Activated naive CD8-positive, alpha-beta T cell treated with anti-CD3 and anti-CD28 coated beads, Interleukin-2, amount 10 ng/mL, durations not matched to agents 7 days and 5 days (primary cell): ENCODE measurements at places on chromosomes 6 and 20. TPM values are rescaled to one million over a fixed set of nuclear protein-coding genes. Genes with fewer than 3 reads are reported as not detected.

- DNase-seq = no peak
Measured at GRCh38 chr6:31142361-31142761, 3.5 kb upstream of the PSORS1C2 start.

DNA sequence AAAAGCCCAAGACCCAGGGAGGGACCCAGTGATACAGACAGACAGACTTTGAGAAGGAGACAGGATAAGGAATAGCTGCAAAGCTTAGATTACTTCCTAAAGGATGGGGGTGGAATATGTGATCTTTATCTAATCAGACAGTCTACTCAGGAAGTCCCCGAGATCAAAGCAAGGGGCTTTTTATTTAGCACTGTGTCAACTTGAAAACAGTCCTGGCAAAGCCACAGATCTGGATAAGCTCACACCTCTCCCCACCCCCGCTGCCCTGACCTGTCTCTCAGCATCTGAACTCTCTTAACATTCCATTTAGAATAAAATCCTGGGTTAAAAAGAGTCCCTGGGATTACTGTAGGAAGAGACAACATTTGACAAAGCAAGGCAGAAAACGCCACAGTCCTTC lies 101.5 kb downstream of the ISM1 start:
- DNase-seq = no peak

DNA sequence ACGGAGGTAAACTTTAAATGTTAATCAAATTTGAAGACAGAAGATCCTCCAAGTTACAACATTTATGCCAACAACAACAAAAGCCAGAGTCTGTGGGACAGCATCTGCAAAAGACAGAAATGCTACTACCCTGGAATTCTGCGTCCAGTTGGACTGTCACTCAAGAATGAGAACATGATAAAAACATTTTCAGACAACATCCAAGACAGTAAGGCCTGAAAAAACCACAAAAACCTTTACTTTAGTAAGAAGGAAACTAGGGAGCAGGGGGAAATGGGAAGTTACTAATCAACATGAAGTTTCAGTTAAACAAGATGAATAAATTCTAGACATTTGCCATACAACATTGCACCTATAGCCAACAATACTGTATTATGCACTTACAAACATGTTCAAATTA lies 77.6 kb downstream of the MLIP start:
- no peak for DNase-seq

- no peak for DNase-seq
Measured at GRCh38 chr6:15912505-15913400, 216.1 kb upstream of the MYLIP start.

GRCh38 chr6:170098428-170099170 lies 192.3 kb downstream of the DLL1 start:
- no peak for DNase-seq

DNA sequence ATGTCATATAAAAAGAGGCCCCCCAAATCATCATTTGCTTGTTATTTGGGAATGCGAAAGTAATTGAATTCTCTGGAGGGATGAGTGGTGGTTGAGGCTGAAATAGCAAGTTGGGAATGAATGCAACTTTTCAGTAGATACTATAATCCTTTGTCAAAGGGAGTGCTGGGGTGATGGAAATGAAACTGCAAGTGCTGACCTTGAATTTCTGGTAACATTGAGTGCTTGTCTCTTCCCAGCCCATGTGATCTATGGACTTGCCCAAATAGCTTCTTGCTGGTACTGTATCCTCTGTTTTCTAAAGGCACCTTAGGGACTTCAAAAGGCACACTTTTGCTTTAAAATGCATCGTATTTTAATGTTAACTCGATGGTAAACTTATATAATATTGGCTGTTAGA lies 14.8 kb downstream of the PAQR8 start:
- DNase-seq = no peak

DNA sequence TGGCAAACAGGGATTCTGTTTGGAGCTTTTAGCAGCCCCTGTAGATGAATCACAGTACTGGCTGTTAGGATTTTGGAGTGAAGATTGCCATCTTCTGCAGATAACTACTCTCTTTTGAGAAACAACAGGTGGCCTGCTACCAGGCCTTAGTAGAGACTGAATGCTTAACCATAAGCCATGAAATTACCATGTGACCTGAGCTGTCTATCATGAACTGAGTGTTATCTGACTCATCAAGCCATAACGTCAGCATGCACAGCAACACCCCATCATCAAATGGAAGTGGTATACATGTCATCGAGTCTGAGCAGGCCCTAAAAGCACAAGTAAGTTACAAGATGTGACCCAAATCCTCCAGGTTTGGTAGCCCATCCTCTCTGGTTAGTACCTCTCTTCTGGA lies 132.6 kb downstream of the GPR63 start:
- DNase-seq = no peak

- no peak for DNase-seq
Measured at GRCh38 chr6:130674604-130675003, 152.6 kb upstream of the SMLR1 start.

DNA sequence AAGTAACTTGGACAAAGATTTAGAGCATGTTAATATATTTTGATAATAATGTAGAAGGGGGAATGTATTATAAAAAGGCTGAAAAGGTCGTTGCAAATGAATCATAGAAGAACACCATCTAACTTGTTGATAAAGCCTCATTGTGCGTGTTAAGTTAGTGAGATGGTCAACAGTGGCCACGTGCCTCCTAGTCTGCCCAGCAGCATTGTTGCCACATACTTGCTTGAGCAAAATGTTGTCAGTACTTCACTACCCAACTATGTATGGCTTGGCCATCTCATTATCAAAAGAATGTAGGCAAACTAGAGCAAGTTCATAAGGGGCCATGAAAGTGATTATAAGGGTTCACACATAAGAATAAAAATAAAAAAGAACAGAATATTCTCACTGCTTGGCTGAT lies 84.6 kb downstream of the PHACTR1 start:
- no peak for DNase-seq

GRCh38 chr6:101435038-101435437 lies 41.5 kb downstream of the GRIK2 start:
- DNase-seq = no peak

DNA sequence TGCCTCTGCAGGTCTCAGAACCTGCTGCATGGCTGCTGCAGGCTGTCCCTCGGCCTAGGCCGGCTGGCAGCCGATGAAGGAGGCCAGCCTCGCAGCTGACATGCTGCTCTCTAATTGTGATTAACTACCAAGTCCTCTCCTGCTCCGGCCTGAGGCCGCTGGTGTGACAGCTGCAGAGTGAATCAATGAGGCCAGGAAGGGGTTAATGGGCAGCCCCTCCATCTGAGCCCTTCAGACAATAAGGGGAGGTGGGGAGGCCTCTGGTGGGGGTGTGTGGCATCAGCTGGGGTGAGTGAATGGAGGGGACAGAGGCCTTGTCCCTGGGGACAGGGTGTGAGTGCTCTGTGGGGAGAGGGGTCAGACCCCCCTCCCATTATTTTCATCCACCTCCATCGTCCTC lies 34.4 kb downstream of the SLC52A3 start:
- DNase-seq = no peak

- DNase-seq = no peak
Measured at GRCh38 chr6:77987035-77987384, 334.2 kb downstream of the MEI4 start.

DNA sequence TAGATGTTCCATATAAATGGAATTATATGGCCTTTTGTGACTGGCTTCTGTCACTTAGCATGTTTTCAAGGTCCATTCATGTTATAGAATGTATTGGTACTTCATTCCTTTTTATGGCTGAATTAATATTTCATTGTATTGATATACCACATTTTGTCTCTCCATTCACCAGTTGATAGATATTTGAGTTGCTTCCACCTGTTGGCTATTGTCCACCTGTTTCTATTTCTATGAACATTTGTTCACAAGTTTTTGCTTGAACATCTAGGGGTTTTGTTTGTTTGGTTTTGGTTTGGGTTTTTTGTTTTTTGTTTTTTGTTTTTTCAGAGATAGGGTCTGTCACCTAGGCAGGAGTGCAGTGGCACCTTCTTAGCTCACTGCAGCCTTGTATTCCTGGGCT lies 23.2 kb downstream of the WFDC3 start:
- no peak for DNase-seq

DNA sequence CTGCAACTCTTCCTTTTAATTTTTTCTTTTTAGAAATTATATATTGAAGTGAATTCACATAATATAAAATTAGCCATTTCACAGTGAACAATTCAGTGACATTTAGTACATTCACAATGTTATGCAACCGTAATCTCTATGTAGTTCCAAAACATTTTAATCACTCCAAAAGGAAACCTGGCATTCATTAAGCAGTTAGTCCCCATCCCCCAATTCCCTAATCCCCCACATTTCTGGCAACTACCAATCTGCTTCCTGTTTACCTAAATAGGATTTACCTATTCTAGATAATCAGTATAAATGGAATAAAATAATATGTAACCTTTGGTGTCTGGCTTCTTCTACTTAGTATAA lies 8.5 kb upstream of the DDX27 start:
- no peak for DNase-seq

DNA sequence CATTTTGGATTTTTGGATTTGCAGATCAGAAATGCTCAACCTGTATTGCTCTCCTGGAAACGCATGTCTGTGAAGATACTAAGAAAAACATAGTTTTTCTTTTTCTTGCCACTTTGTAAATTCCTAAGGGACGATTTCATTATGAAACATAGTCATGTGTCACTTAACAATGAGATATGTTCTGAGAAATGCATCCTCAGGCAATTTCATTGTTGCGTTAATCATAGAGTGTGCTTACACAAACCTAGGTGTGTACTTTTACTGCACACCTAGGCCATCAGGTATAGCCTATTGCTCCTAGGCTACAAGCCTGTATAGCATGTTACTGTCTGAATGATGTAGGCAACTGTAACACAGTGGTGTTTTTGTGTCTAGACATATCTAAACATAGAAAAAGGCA lies 13.4 kb upstream of the THEMIS start:
- DNase-seq = no peak

DNA sequence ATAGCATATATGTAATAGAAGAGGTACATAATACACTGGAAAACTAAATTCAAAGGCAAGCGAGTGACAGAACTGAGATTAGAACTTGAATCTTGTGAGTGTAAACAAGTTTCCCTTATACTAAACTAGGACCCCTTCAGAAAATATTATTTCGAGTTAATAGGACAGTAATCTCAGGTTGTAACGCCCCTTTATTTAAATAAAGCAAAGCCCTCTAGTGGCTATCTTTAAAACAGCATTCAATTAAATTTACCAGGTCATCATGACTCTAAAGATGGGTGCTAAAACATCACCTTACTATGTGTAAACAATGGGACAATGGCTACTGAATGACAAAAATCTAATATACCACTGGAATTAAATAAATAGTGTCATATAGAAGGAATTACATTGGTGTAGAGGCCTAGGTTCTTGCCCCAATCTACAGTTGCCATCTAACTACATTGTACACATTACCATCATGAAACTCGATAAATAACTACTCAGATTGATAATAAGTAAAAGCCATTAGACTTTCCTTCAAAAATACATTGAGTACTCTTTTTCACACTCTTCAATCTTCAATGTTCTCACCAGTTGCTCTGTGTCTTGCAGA lies 255.4 kb upstream of the IRAK1BP1 start:
- no peak for DNase-seq

DNA sequence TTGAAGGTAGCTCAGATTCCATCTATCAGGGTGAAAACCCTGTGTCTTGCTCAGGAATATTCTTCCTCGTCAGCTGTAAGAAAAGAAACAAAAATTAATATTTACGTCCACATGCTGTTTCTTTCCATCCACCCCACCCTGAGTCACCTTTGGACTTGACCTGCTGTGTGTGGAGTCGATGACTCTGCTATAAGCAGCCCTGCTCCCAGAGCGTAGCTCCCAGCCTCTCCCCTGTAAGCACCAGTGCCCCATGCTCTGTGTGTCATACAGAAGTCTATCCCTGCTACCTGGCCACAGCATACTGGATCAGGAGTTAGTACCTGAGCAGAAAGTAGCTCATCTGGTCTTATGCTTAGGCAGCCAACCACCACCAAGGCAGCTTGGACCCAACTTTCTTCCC lies 223.6 kb downstream of the SOD2 start:
- DNase-seq = no peak

DNA sequence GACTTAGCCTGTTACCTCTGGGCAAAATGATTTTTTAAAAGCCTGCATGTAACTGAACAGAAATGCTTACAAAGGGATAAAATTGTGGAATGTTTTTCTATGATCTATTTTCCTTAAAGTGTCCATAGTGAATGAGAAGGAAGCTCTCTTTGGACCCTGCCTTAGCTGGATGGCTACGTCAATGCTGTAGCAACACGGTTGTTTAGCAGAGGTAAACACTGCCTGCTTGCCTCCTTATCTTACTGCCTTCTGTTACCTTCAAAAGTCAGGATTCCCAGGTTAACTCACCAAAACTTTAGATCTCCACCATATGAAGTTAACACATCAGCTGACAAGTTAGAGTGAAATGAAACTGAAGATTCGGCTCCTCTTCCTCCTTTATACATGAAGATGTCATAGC lies 402.6 kb downstream of the SAMD5 start:
- DNase-seq = no peak

- no peak for DNase-seq
Measured at GRCh38 chr20:58899512-58899911, 47.0 kb downstream of the GNAS start.

GRCh38 chr6:158033751-158034702 lies 52.4 kb downstream of the SYNJ2 start:
- DNase-seq = no peak

DNA sequence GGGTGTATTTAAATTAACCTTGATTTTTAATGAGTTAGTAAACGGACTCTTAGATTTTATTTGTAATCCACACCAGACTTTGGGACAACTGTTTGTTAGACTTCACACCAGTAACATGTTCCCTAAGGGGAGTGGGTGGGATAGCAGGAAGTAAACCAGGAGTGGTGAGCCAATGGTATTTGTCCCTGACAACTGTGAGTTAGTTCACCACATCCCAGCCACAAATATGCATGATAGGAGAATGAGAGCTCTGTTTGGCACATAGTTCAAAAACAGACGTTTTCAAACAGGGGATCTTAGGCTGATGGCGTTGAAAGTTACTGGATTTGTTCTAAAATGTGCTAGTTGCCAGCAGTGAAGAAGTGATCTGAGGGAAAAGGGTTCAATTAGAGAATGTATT lies 18.7 kb upstream of the COL10A1 start:
- no peak for DNase-seq

Gene RNF144B
- 3.6 TPM for total RNA-seq

Gene ARMH2
- total RNA-seq = 1.6 TPM

Gene CST4
- total RNA-seq = not detected

Gene DLK2
- 0.37 TPM for total RNA-seq

Gene CNBD2
- total RNA-seq = 7.1 TPM

Gene NTSR1
- total RNA-seq = 0.33 TPM

Gene TMEM74B
- 3.5 TPM for total RNA-seq

Gene CST2
- total RNA-seq = not detected

Gene RAET1L
- not detected for total RNA-seq

Gene NR2E1
- not detected for total RNA-seq

Gene VTA1
- 45.7 TPM for total RNA-seq

Gene FOXQ1
- not detected for total RNA-seq
